ENCODE measurements at places on chromosomes 16 and 17. TPM values are rescaled to one million over a fixed set of nuclear protein-coding genes. Genes with fewer than 3 reads are reported as not detected.

DNA sequence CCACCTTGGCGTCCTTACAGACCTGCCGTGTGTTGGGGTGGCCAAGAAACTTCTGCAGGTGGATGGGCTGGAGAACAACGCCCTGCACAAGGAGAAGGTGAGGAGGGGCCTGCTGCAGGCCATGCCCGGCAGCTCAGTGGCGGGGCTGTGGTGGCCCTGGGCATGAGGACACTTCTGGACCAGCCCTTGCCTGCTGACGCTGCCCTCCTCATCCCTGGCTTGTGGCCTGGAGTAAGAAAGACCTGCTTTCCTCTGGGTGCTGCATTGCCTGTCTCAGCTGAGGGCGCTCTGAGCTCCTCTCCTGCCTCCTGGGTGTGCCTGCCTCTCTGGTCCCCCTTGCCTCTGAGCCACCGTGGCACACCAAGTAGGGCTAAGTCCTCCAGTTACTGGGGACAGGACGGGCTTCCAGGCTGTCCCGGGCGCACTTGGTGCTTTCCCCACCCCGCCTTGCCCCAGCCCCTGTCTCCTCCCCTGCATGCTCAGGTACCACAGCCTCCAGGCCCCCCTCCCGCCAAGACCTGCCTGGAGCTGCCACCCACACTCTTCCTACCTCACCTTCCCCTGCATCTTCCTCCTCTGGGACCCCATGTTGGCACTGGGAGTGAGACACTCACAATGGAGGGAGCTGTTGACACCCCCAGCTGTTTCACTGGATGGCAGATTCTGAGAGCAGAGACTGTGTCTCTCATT is 8.7 kb downstream of the ENDOV start:
- DNase-seq: no peak

DNA sequence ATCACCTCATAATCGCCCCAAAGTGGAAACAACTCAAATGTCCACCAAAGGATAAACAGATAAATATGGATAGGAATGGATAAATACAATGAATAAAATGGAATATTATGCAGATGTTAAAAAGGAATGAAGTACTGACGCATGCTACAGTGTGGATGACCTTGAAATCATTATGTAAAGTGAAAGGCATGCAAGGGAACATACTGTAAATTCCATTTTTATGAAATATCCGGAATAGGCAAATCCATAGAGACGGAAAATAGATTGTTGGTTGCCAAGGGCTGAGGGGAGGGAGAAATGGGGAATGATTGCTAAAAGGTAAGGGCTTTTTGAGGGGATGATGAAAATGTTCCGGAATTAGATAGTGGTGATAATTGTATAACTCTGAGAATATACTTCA is 36.0 kb downstream of the STAT5B start:
- DNase-seq: no peak

The ADCY7 gene
- 32.9 TPM for total RNA-seq

DNA sequence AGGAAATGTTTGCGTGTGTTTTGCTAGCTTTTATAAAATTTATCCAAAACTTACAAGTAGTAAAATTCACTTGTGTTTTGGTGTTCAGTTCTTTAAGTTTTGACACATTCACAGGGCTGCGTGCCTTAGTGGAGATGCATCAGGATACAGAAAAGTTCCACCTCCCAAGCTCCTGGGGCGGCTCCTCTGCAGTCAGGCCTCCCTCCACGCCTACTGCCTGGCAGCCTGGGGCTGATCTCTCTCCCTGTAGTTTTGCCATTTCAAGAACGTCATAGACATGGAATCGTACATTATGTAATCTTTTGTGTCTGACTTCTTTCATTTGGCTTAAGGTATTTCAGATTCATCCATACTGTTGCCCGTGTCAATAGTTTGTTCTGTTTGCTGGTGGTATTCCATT is 27.2 kb upstream of the IRF8 start:
- peak; percentile 20 for DNase-seq

The PHOSPHO1 gene
- total RNA-seq: not detected

All from MCF 10A (cell line).